ENCODE measurements at places on chromosomes 3 and 15.

GRCh38 chr3:184354121-184354728 lies 7.2 kb downstream of the CLCN2 start:
- no peak for DNase-seq

DNA sequence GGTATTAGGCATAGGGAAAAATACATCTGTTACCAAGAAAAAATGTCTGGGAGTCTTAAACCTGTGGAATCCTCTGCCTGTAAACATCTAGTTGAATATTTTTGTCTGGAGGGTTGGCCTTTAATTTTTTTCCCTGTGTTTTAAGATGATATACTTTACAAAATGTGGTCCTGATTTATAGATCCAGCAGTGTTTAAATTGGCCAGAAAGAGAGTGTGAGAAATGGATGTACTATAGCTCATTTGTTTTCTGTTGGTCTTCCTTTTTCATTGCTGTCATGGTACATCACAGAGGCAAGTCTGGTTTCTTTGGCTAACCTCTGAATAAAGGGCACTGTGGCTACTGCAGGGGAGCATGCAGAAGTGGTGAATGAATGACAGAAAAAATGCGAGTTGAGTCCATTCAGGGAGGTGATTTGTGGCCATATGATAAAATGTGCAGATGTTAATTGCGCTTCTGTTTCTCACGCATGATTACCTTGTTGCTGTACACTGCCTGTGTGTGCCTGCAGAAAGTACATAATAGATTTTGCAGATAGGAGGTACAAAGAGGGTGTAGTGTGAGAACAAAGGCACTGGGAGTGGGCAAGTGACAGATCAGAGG lies 150.0 kb downstream of the NFKBIZ start:
- DNase-seq, result no peak

- DNase-seq, result no peak
These were observed 1013.3 kb downstream of the TUSC7 start for GRCh38 chr3:117722856-117723255.

GRCh38 chr3:933326-933725 lies 159.5 kb upstream of the CNTN6 start:
- DNase-seq, result no peak

GRCh38 chr3:16211176-16211904 lies 36.9 kb downstream of the GALNT15 start:
- no peak for DNase-seq

GRCh38 chr3:95705786-95706418 lies 1108.5 kb upstream of the EPHA6 start:
- DNase-seq, result no peak

DNA sequence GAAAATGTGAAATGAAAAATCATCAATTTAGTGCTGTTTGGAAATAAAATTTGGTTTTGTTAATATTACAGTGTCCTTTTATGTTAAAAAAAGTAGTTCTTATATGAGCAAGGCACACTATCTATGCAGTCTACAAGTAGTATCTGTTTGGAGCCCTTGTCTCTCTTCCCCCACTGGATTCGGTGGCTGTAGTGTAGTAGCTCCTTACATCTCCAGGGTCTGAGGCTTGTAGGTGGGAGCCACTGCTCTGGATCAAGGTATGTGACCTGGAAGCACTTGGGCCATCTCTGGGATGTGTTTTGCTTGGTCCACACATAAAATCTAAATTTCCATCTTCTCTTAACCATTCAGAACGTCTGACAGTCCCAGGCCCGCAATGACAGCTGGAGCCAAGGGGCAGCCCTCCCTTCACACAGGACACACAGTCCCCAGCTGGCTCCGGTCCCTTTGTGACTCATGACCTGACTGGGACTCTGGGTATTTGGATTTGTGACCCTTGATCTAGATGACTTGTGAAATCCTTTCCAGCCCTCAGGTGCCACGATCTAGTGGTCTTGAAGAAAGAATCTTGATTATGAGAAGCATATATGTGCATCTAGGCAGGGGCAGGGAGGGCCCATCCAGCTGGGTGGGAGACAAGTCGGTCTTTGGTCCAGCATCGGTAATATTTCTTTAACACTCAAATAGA lies 80.0 kb downstream of the USP13 start:
- no peak for DNase-seq

- DNase-seq, result no peak
These were observed 292.9 kb upstream of the RORA start for GRCh38 chr15:61521953-61522352.

DNA sequence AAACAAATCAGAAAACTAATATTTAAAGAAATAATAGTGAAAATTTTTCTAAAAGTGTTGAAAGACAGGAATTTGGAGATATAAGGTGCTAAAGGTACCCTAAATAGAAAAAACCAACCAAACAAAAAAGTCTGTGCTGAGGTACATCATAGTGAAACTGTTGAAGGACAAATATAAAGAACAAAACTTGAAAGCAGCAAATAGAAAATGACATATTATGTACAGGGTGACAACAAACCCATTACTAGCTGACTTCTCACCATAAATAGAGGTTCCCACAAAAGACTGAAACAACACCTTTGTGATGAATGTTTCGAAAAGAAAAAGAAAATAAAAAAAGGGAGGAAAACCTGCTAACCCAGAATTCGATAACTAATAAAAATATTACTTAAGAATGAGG lies 502.5 kb upstream of the NECTIN3 start:
- no peak for DNase-seq

DNA sequence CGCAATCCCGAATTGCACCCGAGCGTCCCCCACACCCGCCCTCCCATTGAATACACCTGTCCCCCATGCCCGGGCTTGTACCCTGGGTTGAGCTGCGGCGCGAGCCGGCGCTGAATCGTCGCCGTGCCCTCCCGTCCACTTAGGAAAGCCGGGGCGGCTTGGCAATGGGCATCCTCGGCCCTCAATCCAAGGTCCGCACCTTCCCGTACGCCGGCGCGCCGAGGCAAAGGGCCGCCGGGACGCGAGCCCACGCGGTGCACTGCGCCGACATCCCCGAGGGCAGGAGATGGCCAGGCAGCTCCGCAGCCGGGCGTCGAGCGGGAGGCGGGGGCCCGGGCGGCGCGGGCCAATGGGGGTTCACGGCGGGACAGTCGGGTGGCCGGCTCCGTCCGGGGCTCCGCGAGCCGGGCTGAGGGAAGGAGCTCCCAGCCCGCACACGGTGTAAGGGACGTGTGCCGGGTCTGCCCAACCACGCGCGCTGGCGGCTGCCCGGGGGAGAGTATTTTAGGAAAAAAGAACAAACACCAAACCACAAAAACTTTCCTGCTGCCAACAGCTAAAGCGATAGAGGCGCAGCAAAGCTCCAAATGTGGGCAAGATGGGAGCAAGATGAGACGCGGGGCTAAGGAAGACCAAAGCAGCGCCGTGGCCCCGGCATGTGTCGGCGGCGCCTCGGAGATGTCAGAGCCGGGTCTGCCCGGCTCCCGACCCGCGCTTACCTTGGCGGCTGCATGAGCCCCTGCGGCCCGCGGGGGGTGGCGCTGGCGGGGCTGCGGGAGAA lies 621 bp downstream of the RGMA start:
- no peak for DNase-seq

DNA sequence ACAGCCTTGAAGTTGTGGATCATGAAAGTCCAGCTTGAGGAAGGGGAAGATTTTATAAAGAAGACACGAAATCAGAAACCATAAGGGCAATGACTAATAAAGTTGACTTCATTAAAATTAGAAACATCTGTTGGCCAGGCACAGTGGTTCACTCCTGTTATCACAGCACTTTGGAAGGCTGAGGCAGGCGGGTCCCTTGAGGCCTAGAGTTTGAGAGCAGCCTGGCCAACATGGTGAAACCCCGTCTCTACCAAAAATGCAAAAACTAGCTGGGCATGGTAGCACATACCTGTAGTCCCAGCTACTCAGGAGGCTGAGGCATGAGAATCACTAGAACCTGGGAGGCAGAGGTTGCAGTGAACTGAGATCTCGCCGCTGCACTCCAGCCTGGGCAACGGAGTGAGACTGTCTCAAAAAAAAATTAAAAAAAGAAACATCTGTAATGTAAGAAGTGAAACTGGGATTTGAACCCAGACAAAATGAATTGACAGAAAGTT lies 7.9 kb upstream of the UBXN7 start:
- DNase-seq, result no peak

GRCh38 chr3:32432711-32433530 lies 41.3 kb downstream of the CMTM7 start:
- no peak for DNase-seq

GRCh38 chr15:67468416-67468815 lies 52.5 kb upstream of the C15orf61 start:
- DNase-seq, result no peak

DNA sequence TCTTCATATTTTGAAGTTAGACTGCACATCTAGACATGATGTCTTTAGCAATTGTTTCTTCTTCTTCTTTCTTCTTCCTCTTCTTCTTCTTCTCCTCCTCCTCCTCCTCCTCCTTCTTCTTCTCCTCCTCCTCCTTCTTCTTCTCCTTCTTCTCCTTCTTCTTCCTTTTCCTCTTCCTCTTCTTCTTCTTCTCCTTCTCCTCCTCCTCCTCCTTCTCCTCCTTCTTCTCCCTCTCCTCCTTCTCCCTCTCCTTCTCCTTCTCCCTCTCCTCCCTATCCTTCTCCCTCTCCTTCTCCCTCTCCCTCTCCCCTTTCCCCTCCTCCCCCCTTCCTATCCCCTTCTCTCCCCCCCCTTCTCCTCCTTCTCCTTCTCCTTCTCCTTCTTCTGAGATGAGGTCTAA lies 21.9 kb downstream of the TCF12 start:
- DNase-seq, result no peak

DNA sequence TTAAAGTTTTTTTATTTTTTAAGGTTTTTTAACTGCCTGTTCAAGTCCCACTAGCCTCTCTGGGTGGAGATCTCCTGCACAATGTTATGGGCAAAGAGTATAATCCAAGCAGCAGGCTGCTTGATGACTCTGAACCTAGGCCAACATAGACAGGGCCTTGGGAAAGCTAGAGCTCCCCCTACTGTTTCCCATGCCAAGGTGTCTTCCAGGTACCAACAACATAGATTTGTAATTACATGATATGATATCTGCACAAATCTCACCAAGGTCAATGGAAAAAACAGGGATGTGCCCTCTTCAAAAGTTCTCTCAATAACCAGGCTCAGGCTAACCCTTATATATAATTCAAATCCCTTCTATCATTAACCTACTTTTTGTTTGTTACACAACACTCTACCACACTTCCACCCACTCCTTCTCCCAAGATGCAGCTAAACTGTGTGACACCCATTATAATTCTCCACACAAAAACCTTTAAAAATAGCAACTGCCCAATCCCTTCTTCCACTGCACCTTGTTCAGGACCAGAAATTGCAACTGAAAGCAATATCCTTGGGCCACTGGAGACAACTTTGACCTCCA lies 43.8 kb downstream of the RBM15B start:
- no peak for DNase-seq

- DNase-seq, result no peak
These were observed 345.2 kb downstream of the FOXP1 start for GRCh38 chr3:71238355-71238757.

DNA sequence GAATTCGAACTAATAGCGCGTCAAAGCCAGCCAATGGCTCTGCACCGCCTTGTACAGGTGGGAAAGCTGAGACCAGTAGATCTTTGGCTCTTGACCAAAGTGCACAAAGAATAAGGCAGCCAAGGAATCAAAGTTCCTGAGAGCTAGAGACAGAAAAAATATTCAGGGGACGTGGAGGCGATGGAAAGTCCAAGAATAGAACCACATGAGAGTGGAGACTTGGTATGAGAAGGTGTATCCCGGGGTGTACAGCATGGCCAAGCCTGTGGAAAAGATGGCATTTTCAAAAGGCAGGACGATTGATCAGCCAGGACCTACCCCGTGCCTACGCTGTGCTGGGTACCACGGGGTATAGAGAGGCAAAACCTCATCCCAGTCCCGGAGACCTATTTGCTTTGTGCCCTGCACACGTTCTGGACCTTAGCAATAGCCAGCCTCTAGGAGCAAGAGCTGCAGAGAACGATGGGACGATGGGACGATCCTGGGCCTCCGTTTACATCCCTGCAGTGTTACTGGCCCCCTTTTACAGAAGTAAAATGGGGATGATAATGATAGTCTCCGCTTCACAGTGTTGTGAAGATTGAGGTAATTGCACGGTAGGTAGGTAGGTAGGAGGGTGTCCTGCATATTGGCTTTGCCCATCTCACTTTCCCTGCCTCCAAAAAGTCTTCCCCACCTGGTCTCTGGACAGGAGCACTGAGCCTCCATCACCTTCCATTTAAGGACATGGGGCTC lies 583 bp upstream of the RBSN start:
- no peak for DNase-seq

DNA sequence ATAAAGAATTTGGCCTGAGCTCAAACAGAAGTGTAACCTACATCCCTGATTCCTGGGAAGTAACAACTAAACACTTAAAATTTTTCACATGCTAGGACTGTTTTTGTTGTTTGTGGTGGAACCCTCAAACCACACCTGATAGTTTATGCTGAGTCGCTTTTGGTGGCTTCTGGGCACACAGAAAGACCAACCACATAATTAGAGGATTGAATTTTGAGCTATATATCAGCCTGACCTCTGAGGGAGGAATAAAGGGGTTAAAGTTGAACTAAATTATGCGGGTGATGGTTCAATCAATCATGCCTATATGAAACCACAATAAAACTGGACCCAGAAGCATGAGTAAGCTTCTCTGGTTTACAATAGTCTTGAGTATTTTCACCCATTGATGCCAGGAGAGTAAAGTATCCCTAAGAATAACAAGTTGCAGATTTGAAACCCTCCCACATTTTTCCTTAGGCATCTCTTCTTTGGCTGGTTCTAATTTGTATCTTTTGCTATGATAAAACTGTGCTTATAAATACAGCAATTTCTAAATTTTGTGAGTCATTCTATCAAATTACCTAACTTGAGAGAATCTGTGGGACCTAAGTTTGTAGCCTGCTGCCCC lies 1304.5 kb upstream of the GBE1 start:
- DNase-seq, result no peak

DNA sequence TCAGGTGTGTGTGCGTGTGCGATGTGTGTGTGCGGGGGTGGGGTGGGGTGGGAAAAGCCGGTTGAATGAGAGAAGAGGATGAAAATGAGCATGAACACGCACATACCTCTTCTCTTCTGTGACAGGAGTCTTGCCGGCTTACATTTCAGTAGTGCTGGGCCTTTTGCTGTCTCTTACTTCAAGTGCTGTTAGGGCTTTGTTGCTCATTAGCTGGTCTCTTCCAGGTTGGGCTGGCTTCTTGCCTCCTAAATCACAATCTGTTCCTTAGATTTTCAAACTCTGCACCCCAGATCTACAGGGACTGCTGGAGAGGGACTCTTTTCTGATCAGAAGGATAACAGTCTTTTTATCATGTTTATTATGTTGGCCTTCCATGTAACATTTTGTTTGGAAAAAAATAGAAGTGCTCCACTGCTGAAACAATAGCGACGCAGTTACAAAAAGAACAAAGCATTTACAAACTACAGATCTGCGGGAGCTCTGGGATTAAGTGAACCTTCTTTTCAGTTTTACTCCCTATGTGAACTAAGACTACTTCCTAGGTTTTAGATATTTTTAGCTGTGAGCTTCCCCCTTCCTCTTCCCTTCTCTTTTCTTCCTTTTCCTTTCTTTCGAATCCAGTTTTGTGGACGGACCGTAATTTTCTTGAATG lies 48.5 kb downstream of the USP13 start:
- no peak for DNase-seq

- DNase-seq, result no peak
These were observed 122.0 kb upstream of the BFSP2 start for GRCh38 chr3:133277813-133278212.

- DNase-seq, result no peak
These were observed 68.9 kb upstream of the ANKRD34C start for GRCh38 chr15:79213650-79214049.
